Hematopoietic multipotent progenitor cell treated with erythropoietin and hydrocortisone succinate and interleukin-3 and kit ligand, for 6 days (in vitro differentiated cells): ENCODE measurements at places on chromosomes 13 and 19.

GRCh38 chr19:53161123-53161522 lies 2.3 kb upstream of the ZNF347 start:
- peak; percentile 4 for DNase-seq

- DNase-seq: no peak
Observed at GRCh38 chr13:77535448-77535847, at the start of gene SCEL. Gene SCEL, plus strand, starts transcription at chr13:77535706. Its CDS starts 20,170 bp downstream, at chr13:77555876.

DNA sequence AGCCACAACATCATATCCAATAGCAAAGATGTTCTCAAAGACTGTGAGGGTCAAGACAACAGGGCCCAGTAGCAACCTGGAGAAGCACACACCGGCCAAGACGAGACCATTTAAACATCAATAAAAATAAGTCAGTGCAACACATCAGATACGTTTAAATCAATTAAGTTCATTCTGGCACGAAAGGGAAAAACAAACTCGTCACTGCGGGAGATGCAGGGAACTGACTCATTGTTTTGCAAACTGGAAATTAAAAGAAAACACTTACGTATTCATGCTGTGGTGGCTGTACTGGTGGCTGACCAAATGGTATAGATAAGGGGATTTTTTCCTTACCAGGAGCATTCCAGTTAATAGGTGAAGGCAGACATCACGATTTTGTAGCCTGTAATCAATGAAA lies 26.3 kb upstream of the SLC15A1 start:
- no peak for DNase-seq

DNA sequence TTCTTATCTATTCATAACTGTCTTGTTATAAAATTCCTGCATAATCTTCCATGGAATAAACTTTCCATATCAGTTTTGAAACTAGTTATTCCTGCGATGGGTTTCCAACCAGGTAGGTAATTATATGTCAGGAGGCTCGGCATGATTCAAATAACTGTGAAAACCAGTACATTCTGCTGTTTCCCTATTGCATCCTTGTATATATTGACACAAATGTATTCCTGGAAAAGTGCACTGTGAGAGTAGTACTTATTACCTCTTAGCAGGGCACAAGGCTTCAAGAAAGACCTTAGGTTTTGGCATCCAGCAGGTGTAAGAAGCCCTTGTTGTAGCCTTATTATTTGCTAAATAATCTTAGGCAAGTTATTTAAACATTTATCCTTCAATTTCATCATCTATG lies 1131.3 kb upstream of the ATXN8OS start:
- DNase-seq: no peak

GRCh38 chr13:21020581-21020980 lies 40.8 kb downstream of the LATS2 start:
- no peak for DNase-seq

- peak; percentile 57 for DNase-seq
Observed at GRCh38 chr19:3625996-3626472, 556 bp downstream of the CACTIN start.

GRCh38 chr13:76884186-76884906 lies 1.9 kb downstream of the KCTD12 start:
- no peak for DNase-seq

DNA sequence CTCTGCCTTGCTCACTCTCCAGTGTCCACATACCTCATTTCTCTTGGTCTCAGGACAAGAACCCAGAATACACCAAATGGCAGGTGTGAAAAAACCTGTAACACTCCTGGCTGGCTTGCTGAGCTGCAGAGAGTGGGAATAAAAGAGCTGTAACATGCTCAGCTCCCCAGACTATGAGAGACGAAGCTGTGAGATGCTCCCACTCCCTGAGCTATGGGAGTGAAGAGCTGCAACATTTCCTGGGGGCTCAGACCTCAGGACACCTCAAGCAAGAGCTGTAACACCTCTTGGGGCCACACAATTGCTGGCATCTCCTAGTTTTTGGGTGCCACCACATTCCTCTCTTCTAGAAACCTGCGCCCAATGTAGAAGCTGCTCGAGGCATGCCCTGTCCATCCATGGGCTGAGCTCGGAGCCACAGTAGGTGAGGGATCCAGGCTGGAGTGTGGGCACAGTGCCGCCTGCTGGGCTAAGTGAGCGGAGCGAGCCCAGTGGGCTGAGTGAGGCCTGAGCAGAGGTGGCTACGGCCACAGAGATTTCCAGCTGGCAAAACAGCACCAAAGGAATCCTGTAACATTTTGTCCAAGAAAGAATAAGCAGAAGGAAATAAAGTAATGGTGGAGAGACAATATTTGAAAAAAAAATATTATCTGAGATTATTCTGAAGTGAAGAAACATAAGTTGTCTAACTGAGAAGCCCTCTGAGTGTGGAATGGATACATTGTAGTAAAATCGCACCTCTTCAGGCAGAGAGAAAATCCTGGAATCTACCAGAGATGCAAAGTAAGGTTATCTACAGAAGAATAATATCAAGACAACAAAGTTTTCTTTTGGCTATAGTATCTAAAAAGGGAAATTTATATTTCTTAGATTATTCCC lies 186.2 kb upstream of the PCDH9 start:
- DNase-seq: no peak

DNA sequence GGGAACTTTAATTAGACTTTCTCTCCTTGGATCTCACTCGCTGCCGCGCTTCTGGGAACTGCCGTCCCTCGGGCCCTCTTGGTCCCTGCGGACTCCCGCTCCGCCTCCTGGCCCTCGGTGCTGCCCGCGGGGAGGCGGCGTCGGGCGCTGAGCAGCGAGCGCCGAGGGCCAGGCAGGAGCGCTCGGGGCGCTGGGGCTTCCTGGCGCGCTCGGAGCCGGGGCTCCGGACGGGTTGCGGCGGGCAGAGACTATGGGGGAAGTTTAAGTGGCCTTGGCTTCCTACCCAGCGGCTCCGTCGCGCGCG lies 704 bp downstream of the CHST8 start:
- DNase-seq: no peak

DNA sequence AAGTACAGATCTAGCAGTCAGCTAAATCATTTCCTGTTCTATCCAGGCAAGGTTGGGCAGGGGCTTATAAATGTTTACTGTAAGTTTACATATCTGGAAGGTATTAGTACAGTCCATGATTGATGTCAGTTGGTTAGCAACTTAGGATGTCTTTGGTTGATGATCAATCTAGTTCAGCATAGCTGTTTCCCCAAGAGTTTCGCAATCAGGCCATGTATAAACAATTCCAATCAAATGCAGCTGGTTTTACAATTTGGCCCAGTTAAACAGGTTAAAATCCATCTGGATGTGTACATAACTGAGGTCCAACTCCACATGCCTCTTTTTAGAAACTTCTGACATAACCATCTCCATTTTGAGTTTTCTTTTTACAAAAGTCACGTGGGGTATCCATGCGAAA lies 6.9 kb downstream of the ZNF221 start:
- DNase-seq: no peak

- DNase-seq: no peak
Observed at GRCh38 chr13:99135591-99135990, 65.1 kb upstream of the UBAC2 start.

GRCh38 chr13:110546926-110547325 lies 14.6 kb downstream of the RAB20 start:
- no peak for DNase-seq

- peak; percentile 61 for DNase-seq
Observed at GRCh38 chr19:3034656-3035541, 5.8 kb upstream of the TLE2 start.

GRCh38 chr13:106350208-106350607 lies 185.3 kb downstream of the EFNB2 start:
- no peak for DNase-seq

DNA sequence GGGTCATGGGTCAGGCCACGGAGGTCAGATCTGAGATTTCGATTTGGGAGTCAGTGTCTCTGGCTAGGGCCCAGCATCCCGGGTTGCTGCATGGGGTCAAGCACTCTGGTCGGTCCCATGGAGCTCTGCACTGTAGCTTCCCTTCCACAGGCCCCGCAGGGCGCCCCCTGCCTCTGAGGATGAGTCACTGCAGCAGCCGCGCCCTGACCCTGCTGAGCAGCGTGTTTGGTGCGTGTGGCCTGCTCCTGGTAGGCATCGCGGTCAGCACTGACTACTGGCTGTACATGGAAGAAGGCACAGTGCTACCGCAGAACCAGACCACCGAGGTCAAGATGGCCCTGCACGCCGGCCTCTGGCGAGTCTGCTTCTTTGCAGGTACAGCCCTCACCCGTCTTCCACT lies 3.6 kb downstream of the CACNG7 start:
- no peak for DNase-seq

DNA sequence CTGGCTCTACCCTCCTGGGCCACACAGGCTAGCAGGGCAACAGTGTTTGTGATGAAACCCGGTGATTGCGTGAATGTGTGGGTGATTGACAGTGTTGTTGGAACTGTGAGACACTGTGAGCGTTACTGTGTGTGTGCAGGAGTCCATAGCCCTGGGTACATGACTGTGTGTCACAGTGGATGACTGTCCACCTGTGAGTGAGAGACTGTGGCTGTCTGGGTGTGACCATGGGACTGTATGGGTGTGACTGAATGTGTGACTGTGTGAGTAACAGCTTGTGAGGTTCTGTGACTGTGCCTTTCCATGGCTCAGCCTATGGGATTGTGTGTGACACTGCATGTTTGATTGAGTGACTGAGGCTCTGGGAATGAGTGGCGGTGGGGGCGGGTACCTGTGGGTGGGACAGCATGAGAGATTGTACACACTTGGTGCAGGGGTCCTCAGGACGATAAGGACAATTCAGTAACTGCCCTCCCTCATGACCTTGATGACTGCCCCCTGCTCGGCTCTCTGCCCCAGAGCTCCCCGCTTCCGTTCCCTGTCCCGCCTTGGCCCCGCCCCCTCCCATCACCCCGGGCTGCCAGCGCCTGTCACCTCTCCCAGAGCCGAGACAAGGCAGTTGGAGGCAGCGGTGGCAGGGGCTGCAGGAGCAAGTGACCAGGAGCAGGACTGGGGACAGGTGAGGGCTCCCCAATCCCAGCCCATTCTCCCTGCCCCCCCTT lies at the start of gene GIPR:
GIPR (plus strand) TSS at position 602 of the 722 bp plus-strand sequence. CDS start 1,300 bp downstream, outside the sequence.
- peak; percentile 76 for DNase-seq

DNA sequence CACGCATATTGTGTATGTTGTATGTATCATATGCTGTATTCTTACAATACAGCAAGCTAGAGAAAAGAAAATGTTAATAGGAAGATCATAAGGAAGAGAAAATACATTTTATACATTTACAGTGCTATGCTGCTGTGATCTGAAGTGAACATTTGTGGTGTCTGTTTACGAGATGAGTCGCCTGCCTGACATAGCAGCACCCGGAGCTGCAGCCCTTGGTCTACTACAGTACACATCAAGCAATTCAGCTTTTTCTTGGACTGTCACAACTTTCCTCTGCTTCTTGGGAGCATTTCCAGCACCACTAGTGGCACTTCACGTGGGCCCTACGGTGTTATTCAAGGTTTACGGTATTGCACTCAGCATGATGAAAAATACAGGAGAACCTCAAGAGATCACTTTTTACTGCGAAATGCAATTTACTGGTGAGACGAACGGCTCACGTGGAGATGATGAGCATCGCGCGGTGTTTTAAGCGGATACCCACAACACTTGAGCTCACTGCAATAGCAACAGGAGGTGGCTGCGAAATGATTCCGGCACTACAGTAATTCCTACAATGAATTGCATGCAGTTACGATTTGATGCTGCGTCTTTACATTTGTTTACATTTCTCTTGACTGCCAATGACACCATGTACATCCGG lies 308.4 kb downstream of the FGF9 start:
- no peak for DNase-seq

DNA sequence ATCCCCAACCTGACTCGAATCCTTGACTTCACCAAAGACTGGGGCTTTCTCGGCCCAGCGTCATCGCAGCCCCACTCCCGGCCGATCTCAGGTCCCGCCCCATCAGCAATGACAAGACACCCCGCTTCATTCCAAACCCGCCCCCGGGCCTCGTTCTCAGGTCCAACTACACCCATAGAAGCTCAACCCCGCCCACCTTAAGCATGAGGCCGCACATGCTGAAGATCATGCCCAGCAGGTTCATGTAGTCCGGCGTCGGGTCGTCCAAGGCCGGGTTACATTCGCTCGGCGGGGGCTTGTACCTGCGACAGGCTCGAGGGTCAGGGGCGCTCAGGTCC lies 2.3 kb downstream of the WDR83 start:
- DNase-seq: peak; percentile 82

DNA sequence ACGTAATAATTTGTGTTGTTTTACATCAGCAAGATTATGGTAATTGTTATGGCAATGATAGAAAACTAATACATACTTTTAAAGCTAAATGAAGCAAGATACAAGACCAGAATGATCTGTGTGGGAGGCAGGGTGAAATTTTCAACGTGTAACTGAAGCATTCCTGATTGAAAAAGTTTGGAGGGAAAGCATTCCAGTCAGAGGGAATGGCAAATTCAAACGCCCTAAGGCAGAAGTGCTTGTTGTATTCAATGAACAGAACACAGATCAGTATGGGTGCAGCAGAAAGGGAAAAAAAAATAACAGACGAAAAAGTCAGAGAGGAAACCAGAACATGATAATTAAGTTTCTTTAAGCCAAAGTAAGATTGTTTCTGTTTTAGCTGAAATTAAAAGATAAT lies 928.5 kb upstream of the SLITRK1 start:
- no peak for DNase-seq
